Heart left ventricle (tissue), 16 donors: ENCODE measurements at places on chromosomes 11 and 22.

- no peak for DNase-seq
These were observed 40.5 kb downstream of the PRCP start for GRCh38 chr11:82859750-82860149.

DNA sequence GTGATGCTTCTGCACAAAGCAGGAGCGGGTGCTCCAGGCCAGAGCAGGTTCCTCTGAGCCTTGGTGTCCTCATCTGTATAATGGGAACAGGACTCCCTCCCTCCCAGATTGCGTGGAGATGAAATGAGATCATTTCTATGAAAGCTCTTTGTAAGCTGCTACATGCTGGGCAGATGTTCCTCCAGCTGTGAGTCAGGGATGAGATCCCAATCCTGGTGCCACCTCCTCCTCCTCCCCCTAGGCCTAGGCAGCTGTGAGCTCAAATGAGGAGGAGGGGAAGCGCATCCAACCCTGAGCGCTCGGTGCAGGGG lies 7.0 kb upstream of the CABP2 start:
- DNase-seq, result no peak

DNA sequence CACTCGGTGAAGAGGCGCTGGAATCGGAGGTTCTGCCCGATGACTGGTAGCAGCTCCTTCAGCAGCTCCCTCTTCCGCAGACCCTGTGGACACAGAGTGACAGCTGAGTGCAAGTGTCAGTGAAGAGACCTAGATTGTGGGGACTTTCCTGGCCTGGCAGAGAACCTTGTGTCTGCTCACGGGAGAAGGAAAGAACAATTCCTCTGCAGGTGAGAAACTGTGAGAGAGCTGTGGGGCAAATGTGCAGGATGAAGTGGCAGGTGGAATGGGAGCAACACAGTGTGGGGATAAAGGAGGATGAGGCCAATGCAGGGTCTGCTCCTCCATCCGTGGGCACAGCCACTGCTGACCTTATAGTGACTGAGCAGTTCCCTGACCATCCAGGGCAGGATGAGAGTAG lies 40.0 kb upstream of the CLTCL1 start:
- DNase-seq, result no peak

- no peak for DNase-seq
These were observed 1.7 kb downstream of the SBF1 start for GRCh38 chr22:50473088-50473487.

DNA sequence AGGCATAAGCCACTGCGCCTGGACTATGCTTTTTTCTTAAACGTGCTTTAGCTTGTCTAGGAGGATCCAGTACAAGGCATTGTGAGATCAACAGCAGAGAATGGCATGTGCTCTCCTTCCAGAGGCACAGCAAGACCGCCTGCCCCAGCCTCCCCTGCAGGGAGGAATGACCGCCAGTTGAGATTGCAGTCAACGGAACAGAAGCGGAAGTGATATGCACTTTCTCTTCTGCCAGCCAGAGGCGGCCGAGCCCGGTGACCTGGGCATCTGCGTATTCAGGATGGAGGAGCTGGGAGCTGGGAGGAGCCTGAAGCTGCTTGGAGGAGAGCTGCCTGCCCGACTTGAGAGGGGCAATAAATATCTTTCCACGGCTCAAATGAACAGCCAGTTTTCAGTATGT lies 243.0 kb downstream of the CTTN start:
- DNase-seq, result no peak

DNA sequence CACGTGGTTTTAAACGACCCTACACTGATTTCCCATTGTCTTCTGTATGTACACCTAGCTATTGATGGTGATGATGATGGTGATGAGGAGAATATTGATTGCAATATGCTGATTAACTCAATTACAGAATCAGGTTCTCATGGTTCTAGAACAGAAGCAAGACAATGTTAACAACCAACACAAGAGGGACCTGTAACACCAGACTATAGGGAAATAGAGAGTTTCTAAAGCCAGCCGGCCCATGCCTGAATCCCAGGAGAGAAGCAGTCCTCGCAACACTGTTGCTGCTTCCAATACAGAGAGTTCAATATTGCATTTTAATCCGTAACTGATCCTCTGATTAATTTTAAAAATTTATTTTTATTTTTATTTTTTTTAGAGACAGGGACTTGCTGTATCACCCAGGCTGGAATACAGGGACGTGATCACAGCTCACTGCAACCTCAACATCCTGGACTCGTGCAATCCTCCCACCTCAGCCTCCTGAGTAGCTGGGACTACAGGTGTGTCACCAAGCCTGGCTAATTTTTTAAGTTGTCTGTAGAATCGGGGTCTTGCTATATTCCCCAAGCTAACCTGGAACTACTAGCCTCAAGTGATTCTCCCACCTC lies 22.2 kb upstream of the UBASH3B start:
- no peak for DNase-seq

GRCh38 chr11:68216171-68216938 lies 3.3 kb upstream of the KMT5B start:
- peak; percentile 68 for DNase-seq

- DNase-seq, result no peak
These were observed 53.8 kb downstream of the DENND5A start for GRCh38 chr11:9211322-9211721.

- no peak for DNase-seq
These were observed 101.6 kb downstream of the CHST1 start for GRCh38 chr11:45563810-45564209.

GRCh38 chr11:69489746-69490365 lies 8.4 kb downstream of the LINC01488 start:
- no peak for DNase-seq

- DNase-seq, result no peak
These were observed 413.9 kb downstream of the TENM4 start for GRCh38 chr11:79026803-79027445.

DNA sequence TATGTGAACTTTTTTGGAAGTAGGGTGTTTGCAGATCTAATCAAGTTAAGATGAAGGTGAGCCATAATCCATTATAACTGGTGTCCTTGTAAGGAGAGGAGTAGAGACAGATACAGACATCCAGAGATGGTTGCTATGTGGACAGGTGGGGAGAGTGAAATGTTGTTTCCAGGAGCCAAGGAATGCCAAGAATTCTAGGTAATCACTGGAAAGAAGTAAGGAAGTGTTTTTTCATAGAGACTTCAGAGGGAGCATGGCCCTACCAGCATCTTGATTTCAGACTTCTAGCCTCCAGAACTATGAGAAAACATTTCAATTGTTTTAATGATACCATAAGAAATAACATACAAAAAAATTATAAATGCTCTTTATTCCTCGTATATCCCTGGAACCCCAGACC lies 320.5 kb upstream of the ANO3 start:
- DNase-seq, result no peak

GRCh38 chr22:45598596-45599217 lies 72.9 kb upstream of the ATXN10 start:
- no peak for DNase-seq

DNA sequence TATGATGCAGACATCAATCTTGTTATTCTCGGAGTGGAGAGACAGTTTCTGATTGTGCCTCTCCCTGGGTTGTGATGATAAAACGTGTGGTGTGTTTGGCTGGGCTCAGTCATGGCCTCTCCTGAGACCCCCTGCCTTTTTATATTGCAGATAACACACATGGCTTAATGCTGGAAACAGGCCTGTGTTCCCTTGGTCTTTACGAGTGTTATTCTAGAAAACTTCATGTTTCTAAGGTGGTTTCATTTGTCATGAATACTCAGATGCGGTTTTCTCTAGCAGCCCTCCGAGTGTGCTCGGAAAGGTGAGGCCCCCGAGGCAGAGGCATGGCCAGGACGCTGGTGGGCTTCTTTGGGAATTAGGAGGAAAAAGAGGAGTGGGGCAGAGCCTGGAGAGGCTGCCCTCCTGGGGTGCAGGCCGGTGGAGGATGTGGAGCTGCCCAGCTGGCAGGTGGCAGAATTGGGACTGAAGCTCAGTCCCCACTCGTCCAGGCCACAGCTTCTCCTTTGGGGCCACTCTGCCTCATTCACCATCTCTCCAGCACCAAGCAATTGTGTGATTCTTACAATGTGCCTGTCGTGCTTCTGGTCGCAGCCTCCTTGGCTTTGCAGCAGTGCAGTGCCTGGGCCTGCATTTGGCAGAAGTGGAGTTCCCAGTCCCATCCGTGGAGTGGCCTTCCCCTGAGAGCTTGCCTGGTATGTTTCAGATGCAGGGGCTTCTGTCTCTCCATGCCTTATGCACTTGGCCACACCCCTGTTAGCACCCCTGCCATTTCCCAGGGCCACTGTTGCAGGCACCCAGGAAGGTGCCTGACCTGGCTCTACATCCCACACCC lies 309.6 kb downstream of the TBC1D22A start:
- DNase-seq, result no peak

DNA sequence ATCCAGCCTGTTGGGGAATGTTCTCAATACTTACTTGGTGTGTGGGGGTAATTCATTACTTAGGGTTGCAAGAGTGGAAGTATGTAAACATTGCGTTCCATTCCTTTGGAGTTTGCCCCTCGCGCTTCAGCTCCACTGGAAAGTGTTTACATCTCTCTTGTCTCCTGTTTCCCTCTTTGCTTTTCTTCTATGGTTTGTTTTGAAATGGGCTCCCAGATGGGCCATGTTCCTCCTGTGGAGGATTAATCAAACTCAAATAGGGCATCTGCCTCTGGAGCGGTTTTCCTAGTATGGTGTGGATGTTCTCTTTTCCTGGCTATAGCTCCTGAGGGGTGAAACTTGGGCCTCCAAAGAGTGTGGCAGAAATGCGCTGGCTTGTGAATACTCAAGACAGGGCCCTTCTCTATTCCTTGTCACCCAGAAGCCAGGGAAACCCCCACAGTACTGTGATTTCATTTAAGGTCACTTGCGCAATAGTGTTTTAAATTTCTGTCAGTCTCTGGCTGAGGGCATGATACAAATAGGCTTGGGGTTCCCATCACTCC lies 51.9 kb downstream of the CD44 start:
- no peak for DNase-seq

- DNase-seq, result no peak
These were observed 309.7 kb upstream of the MTNR1B start for GRCh38 chr11:92659793-92660192.

GRCh38 chr22:39153220-39153717 lies 789 bp upstream of the CBX7 start:
- no peak for DNase-seq

DNA sequence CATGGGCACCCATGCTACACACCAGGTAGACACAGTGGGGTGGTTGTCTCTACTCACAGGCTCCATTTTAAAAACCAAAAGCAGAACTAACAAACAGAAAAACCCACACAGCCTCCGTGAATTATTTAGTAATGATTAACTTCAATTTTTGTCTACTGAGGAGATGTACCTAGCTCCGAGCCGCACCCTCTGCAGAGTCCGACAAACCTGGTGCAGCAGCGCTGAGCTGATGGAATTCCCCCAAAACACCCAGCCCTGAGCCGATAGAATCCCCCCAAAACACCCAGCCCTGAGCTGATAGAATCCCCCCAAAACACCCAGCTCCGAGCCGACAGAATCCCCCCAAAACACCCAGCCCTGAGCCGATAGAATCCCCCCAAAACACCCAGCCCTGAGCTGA lies 927.0 kb downstream of the BRD1 start:
- DNase-seq, result no peak

GRCh38 chr11:66278363-66279091 lies 552 bp downstream of the CNIH2 start:
- DNase-seq, result no peak

DNA sequence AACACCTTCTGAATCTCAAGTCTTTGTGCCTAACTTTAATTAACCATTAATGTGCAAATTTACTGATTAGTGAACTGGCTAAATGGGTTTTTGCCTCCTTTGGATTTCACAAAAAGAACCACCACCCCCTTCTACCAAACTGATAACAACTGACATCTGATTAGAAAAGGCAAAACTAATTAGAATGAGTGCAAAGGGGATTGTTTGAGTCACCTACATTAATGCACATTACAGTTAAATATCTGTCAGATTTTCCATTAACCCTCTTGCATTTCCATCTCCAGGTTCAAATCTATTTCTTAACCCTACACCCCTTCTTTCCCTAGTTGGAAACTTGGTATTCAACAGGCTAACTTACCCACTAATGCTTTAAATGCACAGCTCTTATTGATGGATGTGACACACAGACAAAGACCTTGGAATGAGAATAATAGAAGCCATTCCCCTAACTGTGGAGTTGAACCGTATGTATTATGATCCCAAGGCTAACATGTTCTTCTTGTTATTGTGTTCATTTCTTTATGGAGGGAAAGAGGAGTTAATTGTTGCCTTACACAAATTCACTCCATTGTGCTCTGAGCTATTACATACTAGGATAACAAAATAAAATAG lies 161.5 kb upstream of the MTMR2 start:
- DNase-seq, result no peak

DNA sequence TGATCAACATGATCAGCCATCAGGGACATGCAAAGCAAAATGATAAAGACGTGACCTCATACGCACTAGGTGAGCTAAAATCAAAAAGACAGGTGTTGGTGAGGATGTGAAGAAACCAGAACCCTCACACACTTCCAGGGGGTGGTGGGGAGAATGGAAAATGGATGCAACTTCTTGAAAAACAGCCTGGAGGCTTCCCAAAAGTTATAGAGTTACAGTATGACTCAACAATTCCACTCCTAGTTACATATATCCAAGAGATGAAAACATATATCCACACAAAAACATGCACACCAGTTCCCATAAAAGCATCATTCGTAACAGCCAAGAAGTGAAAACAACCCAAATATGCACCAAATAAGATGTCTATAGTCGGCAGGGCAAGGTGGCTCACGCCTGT lies 42.1 kb upstream of the APLNR start:
- no peak for DNase-seq

- no peak for DNase-seq
These were observed 378.3 kb downstream of the INSC start for GRCh38 chr11:15493066-15493465.

DNA sequence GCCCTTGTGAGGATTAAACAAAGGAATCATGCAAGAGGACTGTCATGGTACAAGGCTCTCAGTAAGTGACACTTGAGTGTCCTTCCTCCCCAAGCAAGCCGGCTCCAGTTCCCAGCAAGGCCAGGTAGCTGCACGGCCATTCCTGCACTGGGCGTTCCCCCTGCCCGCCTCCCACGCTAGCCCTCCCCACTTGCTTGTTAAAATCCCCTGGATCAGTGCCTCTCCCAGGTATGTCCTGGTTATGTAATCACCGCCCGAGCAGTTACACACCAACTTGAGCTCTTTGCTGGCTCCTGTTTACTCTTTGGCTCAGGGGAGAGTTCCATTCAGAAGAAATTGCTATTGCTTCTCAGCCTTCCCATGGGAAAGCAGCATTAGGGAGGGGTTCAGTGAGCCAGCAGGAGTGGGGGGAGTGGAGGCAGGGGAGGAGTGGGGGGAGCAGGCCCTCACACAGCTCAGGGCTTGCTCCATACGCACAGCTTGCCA lies 19.4 kb upstream of the MYEOV start:
- DNase-seq, result no peak
